Stimulated activated CD8-positive, alpha-beta memory T cell treated with anti-CD3 and anti-CD28 coated beads, Interleukin-7, amount 100 ng/mL, for 1 hour (primary cell): ENCODE measurements at places on chromosomes 16 and 17.

GRCh38 chr16:24191876-24192402 is 64.2 kb upstream of the CACNG3 start:
- DNase-seq: no peak

DNA sequence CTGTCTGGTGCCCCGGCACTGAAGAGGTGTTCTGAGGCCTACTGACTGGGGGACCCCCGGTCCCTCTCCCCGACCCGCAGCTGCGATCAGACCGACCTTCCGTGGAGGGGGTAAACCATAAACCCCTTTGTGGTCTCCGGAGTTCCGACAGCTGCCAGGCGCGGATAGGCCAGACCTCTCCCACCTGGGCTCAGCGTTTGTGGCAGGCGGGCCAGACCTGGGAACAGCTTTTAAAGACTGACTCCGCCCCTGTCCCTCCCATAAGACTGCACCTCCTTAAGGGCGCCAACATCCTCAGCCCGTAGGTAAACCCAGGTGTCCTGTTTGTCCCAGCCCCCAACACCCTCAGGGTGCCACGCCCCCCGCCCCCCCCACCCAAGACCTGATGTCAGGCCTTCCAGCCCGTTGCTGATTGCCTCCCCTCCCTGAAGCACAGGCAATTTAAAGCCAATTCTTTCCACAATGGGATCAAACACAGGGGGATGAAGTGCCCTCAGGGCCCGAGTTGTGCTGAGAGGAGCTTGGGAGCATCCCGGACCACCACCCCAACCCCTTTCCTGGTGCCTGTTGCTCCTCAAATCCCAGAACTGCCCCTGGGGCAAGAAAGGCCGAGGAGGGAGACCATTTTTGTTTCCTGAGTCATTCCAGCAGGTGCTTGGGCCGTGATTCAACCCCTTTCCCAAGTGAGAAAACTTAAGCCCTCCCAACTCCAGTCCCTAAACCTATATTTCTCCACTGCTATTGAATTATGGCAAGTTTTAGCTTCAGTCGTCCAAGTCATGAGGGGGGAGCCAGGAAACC is at the start of gene SOX15:
Gene SOX15 (minus strand): TSS at position 204 of the 801 bp plus-strand sequence. CDS start 418 bp downstream, outside the sequence.
- no peak for DNase-seq

DNA sequence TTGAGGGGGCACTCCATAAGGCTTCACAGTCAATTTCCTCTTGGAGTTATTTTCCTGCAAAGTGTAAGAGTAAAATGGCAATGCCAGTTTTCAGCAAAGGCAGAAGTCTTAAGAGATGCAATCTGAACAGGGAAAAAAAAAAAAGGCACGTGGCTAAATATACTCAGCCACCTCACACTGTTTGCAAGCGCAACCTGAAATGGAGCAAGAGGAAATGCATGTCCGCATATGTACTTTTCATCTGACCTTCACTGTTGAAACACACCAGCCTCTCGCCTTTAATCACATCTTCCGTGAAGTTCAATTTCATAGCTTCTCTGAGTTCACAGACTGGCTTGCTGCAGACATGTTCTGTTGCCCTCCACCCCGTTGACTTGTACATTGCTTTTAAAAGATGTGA is 101.4 kb downstream of the KATNIP start:
- DNase-seq: no peak

DNA sequence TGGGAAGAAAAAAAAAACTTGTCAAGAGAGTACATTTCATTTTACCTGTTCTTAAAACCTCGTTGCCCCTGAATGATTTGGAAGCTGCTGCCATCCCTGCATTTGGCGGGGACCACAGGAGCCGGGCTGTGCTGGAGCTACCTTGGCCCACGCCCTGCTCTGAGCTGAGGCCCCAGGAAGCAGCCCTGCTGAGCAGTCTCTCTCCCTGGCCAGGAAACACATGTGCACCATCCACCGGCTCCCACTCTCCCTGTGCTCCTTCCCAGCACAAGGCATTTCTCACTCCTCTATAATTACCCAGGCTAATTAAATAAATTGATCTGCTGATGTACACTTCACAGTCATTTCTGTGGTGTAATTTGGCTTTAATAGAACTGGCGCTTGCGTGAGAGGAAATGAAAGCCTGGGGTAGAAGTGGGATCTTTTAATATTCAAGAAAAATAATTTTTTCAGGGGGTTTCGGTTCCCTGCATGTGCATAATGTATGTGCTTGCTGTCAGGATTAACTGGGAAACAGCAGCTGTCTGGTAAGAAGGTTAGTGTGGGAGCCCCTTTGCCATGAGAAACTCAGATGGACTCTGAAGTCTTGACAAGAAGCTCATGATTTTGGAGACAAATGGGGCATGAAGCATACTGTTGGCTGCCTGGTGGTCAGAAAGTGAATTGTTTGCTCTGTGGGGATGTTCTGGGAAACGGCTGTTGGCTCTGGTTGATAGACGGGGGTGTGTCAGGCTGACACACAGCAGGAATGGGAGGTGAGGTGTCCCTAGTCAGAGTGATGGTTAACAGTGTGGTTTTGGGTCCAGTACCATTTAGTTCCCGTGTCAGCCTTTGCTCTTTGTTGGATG is 252.3 kb upstream of the EEF2KMT start:
- DNase-seq: no peak

DNA sequence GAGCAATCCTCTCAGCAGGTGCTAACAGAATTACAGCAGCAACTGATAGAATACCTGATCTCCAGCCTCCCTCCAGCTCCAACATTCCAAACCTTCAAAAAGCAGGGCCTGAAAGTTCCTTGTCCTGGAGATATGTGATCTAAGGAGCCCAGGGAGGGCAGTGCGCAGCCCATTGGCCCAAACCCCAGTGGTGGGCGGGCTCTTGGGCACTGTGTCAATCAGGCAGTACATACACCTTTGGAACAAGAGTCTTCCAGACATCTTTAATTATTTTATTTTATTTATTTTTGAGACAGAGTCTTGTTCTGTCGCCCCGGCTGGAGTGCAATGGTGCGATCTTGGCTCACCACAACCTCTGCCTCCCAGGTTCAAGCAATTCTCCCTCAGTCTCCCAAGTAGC is 24.2 kb downstream of the SLC12A3 start:
- DNase-seq: no peak

GRCh38 chr17:55072898-55073297 is 104.3 kb downstream of the STXBP4 start:
- DNase-seq: no peak

- DNase-seq: no peak
These were observed 67.0 kb downstream of the SMPD3 start for GRCh38 chr16:68381363-68381724.

DNA sequence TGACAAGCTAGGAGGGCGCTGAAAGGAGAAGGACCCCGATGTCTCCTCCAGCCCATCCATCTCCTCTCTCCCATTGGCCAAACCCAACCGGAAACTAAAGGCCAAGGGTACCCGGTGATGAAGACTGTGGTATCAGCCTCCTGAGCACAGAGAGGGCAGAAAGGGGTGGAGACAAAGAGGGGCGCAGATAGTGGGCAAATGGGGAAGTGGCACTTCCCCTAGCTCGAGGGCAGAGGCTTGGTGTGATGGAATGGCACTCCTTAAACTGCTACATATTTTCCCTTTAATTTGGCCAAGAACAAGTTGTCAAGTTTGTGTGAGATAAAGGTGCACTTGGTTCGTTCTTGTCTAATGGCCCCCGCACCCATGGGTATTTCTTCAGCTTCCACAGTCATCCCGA is 27.8 kb downstream of the IL4R start:
- DNase-seq: no peak

DNA sequence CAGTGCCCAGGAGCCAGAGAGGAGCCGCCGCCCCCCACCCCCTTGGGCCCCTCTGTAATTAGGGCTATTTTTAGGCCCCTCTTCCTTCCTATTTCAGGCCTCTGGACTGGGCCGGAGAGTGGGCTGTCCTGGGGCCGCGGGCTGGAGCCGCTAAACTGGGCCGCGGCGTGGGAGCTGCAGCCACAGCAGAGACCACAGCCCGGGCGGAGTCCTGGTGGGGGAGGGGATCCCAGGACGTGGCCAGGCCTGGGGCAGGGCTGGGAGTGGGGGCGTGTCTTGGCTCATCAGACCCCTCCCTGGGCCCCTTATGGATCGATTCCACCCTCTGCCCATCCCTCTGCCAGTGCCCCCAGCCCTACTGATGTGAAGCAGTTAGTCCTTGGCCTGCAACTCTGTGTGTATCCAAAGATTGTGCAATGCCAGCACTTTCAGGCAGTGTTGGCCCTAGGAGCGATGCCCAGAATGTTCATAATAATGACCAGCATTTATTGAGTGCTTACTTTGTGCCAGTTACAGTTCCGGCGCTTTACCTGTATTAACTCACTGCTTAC is 15.0 kb upstream of the TAC4 start:
- DNase-seq: no peak

DNA sequence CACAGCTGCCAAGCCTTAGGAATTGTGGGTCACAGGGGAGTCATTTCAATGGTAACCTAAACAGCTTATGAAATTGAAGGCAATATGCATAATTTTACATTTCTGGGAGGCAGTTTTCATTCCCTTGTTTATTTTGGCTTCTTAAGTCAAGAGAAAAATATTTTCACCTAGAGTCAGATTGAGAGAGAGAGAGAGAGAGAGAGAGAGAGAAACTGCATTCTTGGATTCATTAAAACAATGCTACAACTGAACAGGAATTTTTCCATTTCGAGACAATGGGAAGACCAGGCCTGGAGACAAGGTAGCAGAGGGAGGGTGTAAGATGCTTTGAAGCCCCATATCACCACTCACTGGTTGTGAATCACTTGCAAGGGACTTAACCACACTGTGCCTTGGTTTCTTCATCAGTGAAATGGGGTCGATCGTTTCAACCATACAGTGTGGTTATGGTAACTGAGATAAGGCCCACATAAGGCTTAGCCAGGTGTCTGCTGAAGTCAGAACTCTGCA is 224.7 kb upstream of the IRX3 start:
- no peak for DNase-seq

- DNase-seq: no peak
These were observed 258.2 kb upstream of the HSBP1 start for GRCh38 chr16:83549316-83550182.

DNA sequence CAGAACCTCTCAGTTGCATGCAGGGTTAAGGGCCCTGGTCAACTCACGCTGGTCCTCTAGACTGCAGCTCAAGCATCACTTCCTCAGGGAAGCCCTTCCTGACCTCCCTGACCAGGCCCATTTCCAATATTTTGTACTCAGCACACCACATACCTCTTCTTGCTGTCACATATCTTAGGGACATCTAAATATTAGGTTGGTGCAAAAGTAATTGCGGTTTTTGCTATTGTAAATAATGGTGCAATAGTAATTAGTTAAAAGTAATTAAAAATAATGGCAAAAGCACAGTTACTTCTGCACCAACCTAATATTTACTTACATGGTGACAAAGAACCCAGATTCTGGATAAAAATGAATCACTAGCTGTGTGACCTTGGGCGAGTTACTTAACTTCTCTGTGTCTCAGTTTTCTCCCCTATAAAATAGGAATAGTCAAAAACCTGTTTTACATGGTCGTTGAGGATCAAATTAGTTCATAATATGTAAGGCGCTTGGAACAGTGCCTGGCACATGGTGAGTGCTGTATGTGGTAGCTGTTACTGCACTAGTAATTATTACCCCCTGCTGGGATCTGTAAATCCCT is 177.4 kb downstream of the PRKCB start:
- no peak for DNase-seq

- no peak for DNase-seq
These were observed 8.7 kb downstream of the MSL1 start for GRCh38 chr17:40130352-40131042.

DNA sequence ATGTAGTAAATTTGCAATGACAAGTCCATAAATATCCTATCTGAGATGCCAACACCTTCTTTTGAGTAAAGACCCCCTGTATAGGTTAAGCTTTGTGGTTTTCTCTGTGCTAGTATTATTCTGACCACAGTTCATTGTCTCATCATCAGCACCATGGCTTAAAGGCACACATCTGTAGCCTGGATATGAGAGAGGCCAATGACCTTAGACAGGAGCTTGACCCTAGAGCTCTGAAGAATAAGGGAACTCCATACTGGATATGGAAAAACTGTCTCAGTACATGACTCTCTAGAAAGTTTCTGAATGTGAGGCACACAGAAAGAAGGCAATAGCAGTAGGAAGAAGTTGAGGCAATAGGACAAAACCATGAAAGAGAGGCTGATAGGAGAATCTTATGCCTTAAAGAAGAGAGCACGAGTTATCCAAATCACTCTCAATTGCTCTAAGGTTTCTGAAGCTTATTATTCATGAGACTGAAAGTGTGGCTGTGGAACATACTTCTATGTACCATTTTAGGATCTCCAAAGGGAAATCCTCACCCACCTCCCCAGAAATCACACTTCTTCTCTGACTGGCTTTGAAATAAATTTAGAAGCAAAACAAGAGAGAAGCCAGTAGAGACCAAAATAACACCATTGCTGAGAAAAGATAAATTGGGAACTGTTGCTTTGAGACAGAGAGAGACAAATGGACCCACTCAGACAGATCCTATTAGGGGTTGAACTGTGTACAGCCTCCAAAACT is 150.2 kb downstream of the ABCA8 start:
- no peak for DNase-seq

DNA sequence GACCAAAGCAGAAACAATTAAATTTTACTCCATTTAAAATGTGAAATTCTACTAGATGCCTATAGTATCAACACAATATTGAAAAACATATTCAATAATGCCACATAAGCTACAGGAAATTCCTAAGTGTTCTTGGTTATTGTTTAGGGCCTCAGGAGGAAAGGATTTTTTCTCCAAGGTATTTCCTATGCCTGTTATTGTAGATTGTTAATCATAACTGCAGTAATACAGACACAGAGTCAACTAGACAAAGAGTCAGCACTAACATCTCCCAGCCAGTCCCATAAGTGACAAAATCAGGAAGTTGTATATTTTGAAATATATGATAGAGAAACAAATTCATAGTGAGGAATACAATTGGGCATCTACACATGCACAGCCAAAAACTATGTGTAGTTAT is 782.7 kb upstream of the KIF2B start:
- no peak for DNase-seq

DNA sequence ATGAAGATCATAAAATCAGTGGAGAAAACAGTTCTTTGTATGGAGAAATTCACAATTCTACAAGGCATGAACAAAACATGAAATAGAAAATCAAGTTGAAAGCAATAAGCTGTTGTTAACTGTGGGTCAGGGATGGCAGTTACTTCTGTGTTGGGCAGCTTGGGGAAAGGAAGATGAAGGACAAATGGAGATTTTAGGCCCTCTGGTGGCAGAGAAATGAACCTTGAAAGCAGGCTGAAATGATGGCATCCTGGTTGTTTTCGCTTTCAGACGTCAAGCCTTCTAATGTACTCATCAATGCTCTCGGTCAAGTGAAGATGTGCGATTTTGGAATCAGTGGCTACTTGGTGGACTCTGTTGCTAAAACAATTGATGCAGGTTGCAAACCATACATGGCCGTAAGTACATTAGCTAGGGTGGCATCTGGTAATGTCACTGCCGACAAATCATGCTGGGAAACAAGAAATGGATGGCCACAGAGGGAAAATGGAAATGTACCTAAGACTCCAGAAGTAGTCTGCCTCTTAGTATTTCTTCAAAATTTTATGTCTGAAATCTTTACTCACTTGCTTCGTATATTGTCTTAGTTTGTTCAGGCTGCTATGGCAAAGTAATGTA is 108.9 kb downstream of the MAP2K6 start:
- DNase-seq: no peak
